ENCODE measurements at places on chromosomes 2 and 18.

DNA sequence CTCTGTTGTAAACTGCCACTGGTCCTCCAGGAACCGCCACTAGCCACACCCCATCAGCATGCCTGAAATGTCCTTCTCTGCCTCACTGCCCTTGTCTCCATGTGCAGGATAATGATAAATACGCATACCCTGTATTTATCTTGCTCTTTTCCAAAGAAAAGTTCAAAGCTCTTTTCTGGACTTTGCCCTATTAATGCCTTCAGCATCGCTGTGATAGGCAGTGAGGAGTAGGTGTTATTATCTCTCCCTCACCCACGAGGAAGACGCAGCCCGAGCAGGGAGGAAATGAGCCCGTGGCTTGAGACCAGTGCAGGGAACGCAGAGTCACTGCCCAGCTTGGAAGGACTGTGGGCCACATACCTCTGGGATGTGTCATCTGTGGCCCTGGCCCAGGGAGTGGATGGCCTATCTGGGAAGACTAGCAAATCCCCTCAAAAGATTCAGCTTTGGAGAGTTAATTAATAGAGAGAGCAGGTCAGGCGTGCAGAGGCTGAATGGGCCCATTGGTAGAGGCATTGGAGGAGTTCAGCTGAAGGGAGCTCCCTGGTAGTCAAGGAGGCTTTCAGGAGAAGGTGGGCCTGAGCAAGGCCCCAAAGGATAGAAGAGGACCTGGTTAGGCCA lies 39.5 kb upstream of the MCFD2 start:
- no peak for DNase-seq

- DNase-seq = no peak
Observed at GRCh38 chr2:128597121-128597762, 278.6 kb upstream of the HS6ST1 start.

DNA sequence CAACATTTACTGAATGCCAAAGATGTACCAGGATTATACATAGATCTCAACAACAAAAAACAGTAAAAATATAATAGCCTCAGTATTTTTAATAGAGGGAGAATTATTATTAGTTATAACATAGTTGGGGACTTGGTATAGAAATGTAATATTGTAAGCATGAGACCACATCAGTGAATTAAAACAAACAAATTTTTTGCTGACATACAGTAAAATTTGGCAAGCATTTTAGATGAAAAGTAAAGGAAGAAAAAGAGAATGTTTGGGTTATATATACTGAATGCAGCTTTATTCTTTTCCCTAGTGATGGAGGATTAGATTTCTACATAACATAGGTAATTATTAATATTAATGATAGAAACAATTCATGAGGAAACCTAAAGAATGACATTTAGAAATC lies 10.9 kb downstream of the CPS1 start:
- no peak for DNase-seq

GRCh38 chr2:191970867-191971266 lies 124.0 kb upstream of the CAVIN2 start:
- no peak for DNase-seq

- DNase-seq = no peak
Observed at GRCh38 chr2:85564144-85564563, 2.9 kb upstream of the GGCX start.

DNA sequence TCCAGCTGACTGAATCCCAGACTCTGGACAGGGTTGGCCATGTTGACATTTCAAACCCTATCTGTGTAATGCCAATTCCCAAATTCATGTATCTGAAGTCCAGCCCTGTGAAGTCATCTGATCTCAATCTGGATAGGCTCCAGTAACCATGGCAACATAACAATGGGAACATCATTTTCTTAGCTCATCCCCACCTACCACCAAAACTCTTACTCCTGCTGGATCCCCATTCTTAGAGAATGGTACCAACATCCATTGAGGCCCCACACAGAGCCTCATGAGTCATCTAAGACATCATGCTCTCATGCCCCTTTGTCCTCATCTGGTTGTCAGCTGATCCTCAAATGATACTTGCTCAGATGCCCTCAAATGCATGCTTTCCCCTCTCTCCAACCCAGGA lies 58.9 kb upstream of the TEX51 start:
- DNase-seq = no peak

DNA sequence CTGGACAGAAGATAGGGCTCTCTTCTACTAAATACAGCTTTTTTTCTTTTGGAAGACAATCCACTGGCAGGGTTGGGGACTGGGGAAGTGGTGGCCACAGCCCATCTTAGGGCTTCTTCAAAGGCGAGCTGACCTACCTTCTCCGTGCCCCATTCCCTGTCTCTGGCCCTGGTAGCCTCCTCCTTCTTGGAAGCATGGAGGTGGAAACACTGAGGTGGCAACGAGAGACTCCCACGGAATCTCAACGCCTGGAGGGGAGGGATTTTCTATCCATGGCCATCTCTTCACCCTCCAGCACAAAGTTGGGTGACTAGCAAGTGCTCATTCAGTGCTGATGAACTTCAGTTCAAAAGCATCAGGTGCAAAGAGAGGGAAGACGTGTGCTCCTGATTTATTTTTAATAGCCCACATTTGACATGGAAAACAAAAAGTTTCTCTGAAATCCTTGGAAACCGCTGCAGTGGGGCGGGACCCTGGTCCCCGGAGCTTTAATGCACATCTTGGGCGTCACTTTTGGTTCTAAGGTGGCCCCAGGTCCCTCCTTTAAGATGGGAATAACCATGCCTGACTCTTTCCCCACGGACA lies 633 bp upstream of the ARMC9 start:
- DNase-seq = no peak

DNA sequence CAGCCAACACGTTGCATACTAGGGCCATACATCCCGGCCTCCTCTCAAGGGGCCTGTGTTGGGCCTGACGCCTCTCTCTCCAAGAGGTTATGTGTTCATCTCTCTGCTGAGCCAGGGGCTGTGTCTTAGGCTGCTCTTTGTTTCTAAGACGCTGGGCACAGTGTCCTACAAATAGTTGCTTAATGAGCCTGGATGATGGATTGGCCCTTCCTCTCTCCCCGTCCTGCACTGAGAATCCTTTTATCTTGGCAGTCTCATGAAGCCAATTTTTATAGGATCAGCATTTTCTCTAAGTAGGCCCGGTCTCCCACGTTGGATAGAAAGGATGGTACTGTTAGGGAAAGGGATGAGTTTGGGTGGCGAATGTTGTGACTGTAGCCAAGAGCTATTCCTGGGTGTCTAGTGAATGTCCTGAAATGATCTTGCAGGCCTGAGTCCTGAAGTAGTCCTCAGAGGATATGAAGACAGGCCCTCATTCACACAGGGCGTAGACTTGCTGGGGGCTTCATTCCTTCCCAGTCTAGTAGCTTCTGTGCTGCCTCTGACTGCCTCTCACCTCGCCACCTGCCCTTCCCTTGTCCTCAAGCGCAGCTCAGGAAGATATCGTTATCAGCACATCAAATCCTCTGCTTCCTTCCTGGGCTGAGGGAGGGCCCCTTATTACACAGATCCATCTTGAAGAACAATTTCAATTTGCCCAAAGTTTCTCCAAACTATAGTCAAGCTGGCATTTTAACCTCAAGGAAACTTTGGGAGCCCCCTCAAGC lies 8.8 kb downstream of the LBH start:
- no peak for DNase-seq

DNA sequence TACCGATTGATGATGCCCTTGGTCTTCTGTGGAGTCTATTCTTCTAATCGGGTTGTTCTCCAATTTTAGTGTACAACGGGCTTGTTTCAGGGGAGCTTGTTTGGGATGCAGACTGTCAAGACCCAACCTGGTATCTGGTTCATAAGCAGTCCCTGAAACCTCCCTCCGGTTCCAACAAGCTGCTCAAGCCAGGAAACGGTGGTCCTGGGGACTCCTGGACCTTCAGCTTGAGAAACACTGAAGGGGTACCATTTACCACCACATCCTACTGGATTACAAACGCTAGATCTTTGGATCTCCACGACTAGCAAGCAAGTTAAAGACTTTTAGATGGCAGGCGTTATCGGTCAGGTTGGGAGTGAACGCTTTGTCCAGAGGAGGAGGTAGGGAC lies 2.0 kb downstream of the BCL2 start:
- DNase-seq = no peak

- DNase-seq = no peak
Observed at GRCh38 chr2:2266699-2267449, 64.2 kb downstream of the MYT1L start.

GRCh38 chr2:40348038-40348437 lies 103.9 kb downstream of the SLC8A1 start:
- DNase-seq = no peak

GRCh38 chr2:46978723-46979122 lies 63.1 kb upstream of the MCFD2 start:
- no peak for DNase-seq

- no peak for DNase-seq
Observed at GRCh38 chr2:43402002-43402401, 175.6 kb upstream of the ZFP36L2 start.

GRCh38 chr18:7488571-7488970 lies 78.5 kb upstream of the PTPRM start:
- no peak for DNase-seq

DNA sequence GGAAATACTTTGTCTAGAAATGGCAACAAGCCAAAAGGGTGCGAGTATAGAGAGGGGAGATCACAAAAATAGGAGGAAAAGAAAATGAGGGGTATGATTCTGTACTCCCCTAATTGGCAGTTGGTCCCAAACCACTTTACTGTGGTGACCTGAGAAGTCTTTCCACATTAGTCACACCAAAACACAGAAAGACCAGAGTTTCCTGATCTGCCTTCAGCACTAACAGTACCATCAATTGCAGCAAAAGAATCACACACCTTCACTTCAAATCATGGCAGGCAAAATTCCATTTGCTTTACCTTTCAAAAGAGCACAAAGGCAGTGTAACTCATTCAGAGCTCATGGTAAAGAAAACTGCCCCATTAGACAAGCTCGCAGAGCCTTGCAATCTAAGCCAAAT lies 86.8 kb downstream of the ALK start:
- DNase-seq = no peak

DNA sequence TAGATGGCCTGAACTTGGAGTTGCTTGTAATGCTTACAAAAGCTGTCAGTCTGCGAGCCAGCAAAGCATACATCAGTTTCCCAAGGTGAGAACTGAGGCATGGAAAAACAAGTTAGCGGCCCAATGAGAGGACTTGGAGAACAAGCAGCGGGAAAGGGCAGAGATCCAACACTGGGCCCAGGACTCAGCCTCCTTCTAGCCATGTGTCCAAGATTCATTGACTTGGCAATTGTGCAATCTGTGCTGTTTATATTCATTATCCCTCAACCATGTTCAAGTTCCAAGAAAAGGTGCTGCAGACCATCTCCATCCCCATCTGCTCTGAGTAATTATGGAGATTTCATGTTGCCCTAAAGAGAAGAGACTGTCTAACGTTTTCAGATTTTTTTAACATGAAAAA lies 187.4 kb downstream of the ALK start:
- DNase-seq = no peak

All from hypothalamus (tissue), 51 donors.